Caco-2 (cell line): ENCODE measurements at places on chromosomes 4 and X. TPM values are rescaled to one million over a fixed set of nuclear protein-coding genes. Genes with fewer than 3 reads are reported as not detected.

The KIF4A gene
- 36.9 and 39.6 TPM in 2 replicates for total RNA-seq

The KCND1 gene
- total RNA-seq: 0.88 and 0.97 TPM in 2 replicates

The CT45A7 gene
- not detected in 2 replicates for total RNA-seq

The NPFFR2 gene
- total RNA-seq: not detected in 2 replicates

The DSPP gene
- not detected in 2 replicates for total RNA-seq
